NCI-H1436 (cell line): ENCODE measurements at places on chromosomes 4 and X.

DNA sequence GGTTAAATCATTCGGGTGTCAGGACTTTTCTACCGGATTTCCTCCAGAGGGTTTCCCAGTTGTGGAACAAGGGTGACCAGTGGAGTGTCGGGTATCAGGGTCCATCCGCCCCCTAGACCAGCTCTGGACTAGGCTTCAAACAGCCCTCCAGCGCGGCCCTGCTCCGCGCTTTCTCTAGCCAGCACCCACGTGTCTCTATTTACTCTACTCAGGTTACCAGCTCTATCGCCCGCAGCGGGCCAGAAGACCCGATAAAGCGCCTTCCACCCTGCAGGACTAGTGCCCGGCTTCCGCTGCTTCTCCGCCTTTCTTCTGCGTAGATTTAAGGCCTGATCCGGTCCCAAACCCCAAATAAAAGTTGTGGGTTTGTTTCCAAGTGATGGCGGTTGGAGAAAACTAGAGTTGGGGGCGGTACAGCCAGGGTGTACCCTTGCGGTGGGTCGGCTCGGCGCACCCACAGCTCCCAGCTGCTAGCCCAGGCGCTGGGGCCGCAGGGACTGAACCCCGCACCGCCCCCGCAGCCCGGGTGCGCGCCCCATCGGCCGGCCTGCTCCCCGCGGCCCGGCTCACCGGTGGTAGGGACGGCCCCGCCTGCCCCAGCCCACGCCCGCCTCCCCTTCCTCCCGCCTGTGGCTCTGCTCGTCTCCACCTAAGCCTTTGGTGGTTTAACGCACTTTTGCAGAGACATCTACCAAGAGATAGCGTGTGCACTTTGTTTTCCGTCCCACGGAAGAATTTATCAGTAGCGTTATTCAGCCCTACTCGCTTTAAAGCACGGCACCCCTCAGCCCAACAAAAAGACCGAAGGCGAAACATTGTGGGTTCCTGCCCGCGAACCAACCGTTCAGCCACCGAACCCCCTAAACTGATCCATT lies 2.1 kb downstream of the LEF1 start:
- DNase-seq: peak; percentile 19

GRCh38 chr4:6561706-6562371 lies 13.2 kb upstream of the MAN2B2 start:
- no peak for DNase-seq

DNA sequence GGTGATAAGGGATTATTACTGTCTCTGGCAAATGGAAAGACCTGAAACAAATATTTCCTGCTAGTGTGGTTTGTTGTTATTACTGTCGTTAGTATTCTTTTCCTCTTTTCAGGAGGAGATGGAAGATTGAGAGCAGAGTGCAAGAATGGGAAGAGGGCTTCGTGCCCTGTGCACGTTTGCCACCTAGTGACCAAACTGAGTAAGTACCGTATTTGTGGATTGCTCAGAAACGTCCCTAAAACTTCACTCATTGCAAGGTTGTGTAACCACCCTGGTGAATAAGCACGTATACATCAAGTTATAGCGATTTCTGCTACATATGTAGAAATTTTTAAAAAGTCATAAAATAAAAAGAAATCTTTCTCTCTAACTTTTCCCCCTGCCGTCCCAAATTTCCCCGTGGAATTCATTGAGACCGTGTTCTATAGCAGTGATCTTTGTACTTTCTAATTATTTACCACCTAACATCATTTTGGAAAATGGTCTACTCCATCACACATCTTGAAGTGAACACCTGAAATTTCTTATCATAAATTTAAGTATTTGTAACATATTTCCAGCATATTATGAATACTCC lies 24.3 kb downstream of the LINC00632 start:
- peak; percentile 33 for DNase-seq

DNA sequence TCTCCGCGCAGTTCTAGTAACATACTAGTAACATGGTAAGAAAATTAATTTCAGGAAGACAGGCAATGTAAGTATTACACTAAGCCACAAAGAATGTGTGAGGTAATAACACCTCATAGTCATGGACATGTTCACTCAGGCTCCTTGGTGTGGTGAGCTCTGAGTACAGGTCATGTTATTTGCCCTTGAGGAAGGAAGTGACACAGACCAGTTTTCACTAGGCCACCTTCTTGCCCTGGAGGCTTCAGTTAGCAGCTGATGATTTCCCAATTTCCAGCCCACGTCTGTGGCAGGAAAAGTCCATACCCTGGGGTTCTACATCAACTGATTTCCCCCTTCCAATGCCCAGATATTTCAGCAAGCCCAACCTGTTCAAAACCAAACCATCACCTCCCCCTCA lies 6.7 kb downstream of the APOO start:
- no peak for DNase-seq

GRCh38 chr4:41287005-41287404 lies 30.3 kb downstream of the UCHL1 start:
- no peak for DNase-seq

DNA sequence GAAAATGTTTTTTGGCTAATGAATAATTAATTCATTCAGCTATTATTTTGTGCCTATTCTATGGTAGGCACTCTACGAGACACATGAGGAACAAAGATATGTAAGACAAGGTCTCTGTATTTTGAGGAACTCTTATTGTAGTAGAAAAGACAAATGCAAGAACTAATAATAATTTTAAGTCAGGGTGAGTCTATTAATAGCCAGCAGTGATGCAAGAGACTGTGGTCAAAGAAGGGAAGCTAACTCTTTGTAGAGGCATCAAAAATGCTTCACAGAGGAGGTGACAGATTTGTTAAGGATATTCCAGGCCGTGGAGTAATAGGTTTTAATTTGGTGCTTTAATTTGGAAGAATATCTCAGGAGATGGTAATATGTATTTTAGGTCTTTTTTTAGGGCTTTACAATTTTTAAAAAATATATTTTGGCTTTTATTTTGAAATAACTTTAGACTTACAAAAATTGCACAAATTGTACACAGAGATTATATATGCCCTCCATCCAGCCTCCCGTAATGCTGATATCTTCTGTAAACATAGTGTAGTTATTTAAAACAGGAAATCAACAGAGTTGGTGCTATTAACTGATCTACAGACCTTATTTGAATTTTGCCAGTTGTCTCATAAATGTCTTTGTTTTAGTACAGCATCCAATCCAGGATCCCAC lies 48.1 kb downstream of the DCLK2 start:
- no peak for DNase-seq

DNA sequence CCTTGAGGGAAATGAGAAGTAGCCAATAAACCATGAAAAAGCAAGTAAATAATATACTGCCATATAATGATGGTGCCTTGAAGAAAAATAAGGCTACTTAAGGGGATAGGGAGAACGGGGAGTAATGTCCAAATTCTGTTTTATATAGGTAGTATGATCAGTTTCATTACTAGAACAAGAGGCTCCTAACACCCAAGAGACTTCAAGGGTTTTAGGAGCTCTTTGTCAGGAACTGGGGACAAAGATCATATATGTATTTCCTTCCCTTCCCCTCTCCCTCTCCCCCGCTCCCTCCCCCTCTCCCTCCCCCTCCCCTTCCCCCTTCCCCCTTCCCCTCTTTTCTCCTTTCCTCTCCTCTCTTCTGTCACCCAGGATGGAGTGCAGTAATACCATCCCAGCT lies 127.3 kb downstream of the PTPN13 start:
- no peak for DNase-seq
